Small intestine (tissue), 16 donors: ENCODE measurements at places on chromosomes 1 and 21.
A peak's percentile ranks its signal among the peaks of the same experiment; 100 is the strongest.

DNA sequence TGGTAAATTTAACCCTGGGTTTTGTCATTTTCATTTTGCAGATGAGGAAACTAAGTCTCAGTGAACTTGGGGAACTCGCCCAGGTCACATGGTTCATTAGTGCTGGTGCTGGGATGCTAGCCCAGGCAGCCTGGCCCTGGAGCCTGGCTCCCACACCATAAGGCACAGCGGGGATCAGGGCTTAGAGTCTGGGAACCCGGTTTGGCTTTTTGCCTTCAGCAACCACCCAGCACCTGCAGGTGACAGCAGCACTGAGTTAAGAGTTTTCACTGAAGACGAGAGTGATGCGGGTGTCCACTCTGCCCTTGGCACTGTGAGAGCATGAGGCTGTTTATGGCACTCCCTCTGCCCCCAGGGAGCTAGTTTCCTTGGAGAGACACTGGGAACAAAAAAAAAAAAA is 18.4 kb upstream of the CD101 start:
- no peak for DNase-seq

DNA sequence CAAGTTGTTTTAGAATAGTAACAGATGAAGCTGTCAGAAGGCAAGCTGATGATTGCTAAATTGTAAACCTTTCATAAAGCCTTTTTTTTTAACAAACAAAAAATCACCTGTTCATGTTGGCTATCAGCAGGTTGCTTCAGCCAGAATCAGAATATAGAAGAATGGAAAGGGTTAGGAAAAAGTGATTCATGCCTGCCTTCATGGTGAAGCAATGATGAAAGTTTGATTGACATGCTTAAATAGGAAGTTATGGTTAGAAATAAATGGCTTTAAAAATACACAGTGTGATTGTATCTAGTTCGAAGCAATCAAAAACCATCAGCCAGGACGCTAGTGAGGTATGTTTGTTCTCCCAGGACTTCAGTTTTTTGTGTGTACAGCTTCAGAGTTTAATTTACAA is 37.9 kb downstream of the GABPA start:
- no peak for DNase-seq

DNA sequence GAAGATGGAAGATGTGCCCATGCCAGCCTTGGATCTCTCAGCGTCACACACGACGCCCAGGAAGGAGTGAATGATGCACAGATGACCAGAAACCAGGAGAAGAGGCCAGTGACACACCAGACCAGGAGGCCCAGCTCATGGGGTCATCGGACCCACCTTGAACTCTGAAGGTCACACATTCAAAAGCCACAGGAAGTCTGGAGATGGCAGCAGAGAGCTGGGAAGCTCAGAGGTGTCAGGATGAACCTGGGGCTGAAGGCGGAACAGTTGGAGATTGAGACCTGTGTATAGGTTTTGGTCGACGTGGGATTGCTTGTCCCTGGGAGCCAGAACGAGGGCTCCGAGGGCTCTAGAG is 43.6 kb downstream of the SLC19A1 start:
- DNase-seq, result no peak

GRCh38 chr1:52420713-52421112 is 16.3 kb downstream of the PRPF38A start:
- peak; percentile 14 for DNase-seq

GRCh38 chr1:15120251-15120945 is 33.1 kb upstream of the TMEM51 start:
- no peak for DNase-seq

- DNase-seq, result no peak
Observed at GRCh38 chr1:41765152-41765551, 153.6 kb downstream of the HIVEP3 start.

DNA sequence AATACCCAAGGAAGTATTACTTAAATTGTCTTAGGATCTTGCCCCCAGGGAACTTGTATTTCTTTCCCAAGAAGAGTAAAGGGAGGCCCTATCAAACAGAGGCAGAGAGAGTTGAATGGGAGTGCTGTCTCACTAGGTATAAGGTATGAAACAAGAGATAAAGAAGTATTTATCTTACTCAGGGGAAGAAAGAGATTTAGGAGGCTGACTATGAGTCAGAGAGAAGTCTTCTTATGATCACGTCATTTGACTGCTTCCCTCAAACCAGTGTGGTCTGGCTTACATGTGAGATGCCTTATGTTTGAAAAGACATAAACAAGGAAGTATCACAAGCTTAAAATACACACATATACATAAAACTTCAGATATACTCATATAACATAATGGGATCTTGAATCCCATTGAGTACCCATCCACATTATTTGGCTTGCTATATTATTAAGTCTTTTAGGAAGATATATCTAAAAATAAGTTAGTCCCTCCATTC is 29.6 kb downstream of the DUSP10 start:
- peak; percentile 18 for DNase-seq

GRCh38 chr1:70819785-70820184 is 227.8 kb downstream of the PTGER3 start:
- DNase-seq, result no peak

DNA sequence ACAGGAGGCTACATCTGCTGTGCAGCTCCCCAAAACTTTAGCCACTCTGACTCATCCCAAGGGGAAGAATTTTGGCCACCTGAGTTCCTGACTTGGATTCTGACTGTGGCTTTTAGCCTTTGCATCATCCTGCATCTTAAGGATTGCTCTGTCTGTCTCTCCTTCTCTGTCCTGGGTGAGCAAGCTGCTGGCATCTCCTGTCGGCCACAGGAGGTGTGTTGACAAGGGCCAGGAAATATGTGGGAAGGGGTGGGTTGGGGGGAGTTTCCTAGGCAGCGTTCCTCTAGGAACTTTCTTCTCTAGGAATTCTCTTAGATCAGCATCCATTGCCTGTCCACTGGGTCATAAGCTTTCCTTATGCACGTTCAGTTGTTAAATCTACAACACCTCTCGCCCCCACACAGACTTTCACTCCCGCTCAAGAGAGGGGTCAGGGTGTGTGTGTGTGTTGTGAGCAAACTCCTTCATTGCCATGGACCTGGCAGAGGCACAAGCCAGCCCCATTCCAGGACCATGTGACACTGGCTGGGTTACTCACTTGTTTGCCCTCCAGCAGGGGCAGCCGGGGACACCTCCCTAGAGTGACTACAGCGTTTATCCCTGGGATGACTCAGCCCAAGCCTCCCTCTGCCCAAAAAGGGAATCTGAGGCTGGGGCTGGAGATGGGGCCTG is 145.0 kb upstream of the DUSP10 start:
- no peak for DNase-seq

DNA sequence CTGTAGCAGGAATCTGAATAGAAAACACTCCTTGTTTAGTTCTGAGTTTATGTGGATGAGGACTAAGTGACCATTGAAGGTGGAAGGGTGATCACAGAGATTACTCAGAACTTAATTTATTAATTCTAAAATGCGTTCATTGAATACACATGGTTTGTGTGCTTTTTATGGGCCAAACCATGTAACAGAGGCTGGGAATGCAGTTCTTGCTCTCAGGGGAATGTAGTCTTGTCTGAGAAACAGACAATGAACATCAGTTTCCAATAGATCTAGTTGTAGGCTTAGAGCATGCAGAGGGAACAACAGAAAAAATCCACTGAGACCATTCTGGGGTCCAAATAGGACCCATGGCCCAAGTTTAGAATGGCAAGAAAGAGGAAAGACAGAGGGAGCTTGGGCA is 46.1 kb downstream of the ITSN1 start:
- no peak for DNase-seq

GRCh38 chr1:241048622-241049021 is 308.4 kb downstream of the RGS7 start:
- no peak for DNase-seq

GRCh38 chr1:77642196-77642595 is 40.3 kb downstream of the ZZZ3 start:
- DNase-seq, result no peak

- no peak for DNase-seq
Observed at GRCh38 chr21:32626621-32627196, 14.5 kb upstream of the CFAP298 start.

DNA sequence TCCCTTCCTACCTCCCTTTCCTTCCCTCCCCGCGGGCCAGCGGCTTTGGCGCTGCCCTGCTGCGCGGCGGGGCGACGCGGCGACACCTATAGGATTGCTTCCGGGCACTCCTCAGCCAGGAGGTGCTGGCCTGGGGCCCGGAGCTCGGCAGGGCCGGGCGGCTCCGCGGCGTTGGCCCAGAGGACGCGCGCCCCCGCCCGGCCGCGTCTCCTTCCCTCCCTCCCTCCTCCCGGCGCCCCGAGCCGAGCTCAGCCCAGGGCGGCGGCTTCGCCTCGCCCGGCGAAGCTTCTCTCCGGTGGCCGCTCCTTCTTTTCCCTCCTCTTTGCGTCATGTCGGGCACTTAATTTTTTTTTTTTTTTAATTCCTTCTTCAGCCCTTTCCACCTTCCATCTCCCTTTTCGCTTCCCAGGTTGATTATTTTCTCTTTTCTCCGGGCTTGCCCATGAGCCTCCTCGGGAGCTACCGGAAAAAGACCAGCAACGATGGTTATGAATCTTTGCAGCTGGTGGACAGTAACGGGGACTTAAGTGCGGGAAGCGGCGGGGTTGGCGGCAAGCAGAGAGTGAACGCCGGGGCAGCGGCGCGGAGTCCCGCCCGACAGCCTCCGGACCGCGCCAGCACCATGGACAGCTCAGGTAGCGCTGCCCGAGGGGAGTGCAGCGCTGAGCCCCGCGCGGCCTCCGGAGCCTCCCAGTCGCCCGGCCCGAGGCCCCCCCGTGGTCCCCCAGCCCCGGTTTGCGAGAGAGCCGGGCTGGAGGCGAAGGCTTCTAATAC is at the start of gene DNAJC6:
DNAJC6 (plus strand) TSS at position 240 of the 774 bp plus-strand sequence; CDS start at position 443, 203 bp downstream.
- DNase-seq, result peak; percentile 91

DNA sequence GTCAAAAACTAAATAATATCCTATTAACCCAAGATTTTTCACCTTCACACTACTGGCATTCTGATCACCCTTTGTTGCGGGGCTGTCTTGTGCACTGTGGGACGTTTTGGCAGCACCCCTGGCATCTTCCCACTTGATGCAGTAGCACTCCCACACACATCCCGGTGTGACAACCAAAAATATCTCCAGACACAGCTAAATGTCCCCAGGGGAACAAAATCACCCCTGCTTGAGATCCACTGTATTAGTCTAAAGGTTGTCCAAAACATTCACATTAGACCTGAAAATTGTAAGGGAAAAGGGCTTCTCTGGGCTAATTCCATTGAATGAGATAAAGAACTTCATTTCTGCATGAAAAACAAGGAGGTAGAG is 37.8 kb downstream of the PLEKHO1 start:
- no peak for DNase-seq

GRCh38 chr21:38984568-38984967 is 178.8 kb downstream of the ETS2 start:
- DNase-seq, result no peak

- peak; percentile 12 for DNase-seq
Observed at GRCh38 chr21:14762734-14763694, 216.9 kb upstream of the SAMSN1 start.

GRCh38 chr1:222084996-222085395 is 343.1 kb upstream of the DUSP10 start:
- no peak for DNase-seq

DNA sequence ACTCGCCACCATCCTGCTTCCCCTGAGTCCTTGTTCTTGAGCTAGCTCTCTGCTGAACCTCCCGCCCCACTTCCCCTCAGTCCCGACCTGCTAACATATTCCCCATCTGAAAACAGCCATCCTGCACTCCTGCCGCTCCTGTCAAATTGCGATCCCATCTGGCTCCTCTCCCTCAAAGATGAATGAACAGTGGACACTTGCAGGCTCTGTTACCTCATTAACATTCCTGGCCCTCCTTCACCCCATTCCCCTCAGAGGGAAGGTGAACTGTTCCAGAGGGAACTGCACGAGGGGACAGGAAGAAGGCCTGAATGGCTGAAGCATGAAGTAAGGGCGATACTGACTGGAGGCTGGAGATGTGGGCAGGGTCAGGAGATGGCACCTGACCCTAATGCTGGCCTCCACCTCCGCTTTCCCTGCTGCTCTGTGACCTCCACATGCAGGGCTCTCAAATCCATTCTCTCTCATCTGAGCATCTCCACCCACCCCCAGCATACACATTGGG is 7.4 kb upstream of the CELSR2 start:
- DNase-seq, result no peak

- no peak for DNase-seq
Observed at GRCh38 chr1:30755746-30756145, 1.8 kb downstream of the LAPTM5 start.

DNA sequence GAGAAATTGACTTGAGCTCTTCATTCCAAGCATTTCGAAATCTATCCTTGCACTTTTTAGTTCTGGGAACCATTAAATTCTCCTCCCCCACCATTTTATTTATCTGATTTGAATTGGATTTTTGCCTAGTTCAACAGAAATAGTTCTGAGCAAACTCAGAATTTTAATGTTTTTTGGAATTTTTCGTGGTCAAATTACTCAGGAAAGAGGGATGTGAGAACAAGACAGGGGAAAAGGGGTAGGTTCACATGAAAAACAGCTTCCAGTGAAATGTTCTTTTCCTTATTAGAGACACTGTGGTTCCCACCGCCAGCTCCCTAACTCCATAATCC is 5.7 kb upstream of the ZNF697 start:
- DNase-seq, result no peak

DNA sequence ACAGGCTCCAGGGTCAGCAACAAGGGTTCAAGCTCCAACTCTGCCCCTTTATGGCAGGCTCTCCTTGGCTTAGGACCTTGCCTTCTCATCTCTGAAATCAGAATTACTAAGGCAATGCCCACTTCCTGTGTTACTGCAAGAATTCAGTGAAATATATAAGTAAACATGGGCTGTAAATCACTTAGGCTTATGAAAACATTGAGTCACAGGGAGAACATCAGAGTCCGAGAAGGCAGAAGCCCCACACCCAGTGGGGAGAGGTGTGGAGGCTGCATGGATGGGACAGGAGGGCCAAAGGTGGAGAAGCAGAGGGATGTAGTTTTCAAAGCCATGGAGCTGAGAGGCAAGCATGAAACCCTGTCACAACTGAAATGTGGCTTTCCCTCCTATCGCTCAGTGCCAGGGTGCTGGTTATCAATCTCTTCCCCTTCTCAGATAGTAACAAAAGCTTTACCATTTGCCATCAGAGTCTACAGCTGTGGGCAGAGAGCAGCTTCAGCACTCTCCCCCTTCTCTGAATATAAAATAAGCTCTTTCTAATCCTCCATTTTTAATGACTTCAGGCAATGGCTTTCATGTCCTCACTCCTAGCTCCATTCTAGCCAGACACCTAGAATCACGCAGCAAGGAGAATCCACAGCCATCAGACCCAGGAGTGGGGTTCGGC is 3.4 kb downstream of the RGS8 start:
- DNase-seq, result peak; percentile 41

DNA sequence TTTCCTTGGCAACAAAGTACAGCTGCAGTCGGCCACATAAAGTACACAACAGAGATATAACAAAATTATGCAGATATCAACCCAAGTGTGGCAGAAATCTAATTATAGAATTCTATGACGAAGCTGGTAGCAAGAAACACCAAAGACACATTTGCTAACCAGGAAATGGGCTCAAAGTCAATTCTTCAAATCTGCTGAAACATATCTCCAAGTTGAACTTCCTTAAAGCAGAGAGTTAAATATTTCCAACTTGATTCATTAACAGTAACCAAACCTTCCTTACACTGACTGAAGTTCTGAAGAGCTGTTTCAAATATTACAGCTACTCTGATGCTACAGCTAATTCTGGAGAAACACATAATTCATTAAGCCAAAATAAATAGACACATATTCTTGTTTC is 67.6 kb upstream of the SDC3 start:
- peak; percentile 52 for DNase-seq
